ENCODE measurements at places on chromosomes 2 and 18.

- DNase-seq, result no peak
These were observed 418.7 kb upstream of the RGPD4 start for GRCh38 chr2:107407974-107408373.

DNA sequence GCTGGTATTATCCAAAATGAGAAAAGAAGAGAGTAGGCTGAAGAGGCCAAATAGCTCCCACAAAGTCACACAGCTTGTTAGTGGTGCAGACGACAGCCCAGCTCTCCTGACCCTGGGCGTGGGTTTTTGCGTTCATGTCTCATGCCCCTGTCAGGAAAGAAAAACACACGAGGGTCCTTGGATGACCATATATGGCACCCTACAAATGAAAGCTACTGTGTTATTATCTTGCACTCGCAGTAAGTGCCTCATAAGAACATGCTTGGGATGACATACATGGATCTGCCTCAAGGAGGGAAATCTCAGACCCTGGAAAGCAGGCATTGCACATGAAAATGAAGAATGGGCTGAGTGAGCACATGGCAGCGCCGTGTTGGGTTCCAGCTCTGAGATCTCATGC lies 89.7 kb downstream of the SEMA4F start:
- no peak for DNase-seq

- no peak for DNase-seq
These were observed 83.0 kb downstream of the UBR3 start for GRCh38 chr2:169910109-169910799.

DNA sequence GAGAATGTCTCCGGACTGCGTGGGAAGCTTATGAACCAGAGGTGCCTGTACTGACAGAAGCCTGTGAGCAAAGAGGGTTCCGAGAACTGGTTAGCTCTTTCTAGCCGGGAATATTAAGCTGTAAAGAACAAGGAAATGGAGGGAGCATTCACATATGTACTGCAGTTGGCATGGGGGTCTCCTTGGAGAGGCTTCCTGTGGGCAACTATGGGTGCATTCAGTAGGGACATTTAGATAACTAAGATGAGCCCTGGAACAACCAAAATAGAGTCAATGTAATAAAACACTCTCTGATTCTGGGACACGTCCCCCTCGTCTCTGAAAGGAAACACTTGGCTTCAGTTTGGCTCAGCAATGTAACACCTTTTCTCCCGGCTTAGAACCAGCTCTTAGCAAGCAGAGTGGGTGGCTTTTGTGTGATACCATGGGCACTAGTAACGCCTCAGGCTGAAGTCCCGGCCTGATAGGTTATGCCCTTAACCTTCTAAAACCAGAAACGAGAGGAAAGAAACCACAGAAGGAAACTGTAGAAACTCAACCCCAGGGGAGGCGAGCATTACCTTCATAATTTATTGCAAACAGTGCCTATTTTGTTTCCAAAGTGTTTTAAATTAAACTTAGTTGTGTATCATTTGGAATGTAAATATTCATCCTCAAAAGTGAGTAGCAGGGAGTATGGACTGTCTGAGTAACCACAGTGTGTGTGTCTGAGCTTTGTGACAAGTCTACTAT lies 48.8 kb upstream of the LPIN2 start:
- no peak for DNase-seq

DNA sequence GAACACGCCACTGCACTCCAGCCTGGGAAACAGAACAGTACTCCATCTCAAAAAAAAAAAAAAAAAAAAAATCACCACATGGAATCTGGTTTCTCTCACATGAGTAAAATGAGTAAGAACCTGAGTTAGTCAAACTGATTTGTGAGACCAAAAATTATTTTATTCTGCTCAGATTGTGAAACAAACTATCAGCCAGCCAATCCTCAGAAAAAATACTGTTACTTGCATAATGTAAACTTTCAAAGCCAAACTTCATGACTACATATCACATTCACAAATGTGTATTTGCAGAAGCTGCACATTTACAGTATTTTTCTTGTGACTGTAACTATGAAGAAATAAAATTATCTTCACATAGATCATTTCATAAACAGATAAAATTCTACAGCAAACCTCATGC lies 23.2 kb downstream of the SUMO1 start:
- no peak for DNase-seq

GRCh38 chr2:240247868-240248720 lies 107.6 kb upstream of the OTOS start:
- DNase-seq, result no peak

DNA sequence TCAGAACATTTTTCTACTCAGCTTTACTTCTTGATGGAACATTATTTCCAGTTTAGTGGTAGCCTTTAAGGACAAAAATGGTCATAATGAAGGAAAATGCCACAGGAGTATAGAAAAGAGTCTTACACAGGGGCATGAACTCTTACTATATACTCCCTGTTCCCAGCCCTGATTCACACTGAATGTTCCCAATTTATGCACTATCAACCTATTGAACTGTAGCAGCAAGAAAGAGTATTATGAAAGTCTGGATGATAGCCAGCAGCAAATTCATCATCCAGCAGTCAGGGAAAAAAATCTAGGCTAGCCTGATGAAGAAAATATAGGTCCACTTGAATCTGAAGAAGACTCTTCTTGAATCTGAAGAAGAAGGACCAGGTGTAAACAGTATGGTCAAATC lies 1170.3 kb upstream of the CHAC2 start:
- no peak for DNase-seq

DNA sequence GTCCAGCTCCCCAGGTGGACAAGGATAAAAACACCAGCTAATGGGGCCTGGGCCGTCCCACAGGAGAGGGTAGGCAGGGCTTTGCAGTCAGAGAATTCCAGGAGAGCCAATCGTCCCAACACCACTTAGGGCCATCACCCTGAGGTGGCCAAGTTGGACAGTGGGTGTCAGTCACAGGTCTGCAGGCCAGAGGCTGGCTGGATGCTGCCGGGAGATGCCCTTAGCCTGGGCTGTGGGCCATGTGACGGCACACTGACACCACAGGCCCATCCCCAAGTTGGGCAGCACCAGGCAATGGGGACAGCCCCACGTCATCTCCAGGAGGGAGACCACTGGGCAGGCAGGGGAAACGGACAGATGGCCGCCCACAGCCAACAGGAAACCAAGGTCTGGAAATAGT lies 53.9 kb downstream of the KIF1A start:
- DNase-seq, result no peak

DNA sequence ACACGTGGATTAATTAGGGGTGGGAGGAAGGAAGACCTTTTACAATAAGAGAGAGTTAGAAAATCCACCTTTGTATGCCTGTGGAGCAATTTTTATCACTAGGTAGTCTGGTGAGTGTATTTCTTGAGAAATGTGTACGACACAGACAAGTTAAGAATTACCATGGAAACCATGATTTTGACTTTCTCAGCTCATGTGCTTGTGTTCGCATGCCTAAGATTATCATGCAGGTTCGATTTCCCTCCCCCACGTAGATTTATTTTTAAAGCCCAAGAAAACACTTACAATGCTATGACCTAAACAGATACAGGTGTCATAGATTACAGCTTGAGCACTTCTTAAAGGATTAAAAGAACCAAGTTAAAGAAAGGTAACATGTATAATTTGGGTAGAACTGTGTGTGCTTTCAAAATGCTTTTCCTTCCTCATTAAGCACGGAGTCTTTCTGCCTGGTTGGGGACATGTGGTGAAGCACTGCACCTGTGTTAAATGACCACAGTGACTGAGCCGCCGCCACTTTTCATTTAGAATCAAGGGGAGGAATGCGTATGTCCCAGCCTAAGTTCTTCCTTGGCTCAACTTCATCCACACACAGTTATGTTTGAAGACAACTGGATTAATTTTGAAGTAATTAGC lies 16.6 kb downstream of the SERTAD2 start:
- DNase-seq, result no peak

DNA sequence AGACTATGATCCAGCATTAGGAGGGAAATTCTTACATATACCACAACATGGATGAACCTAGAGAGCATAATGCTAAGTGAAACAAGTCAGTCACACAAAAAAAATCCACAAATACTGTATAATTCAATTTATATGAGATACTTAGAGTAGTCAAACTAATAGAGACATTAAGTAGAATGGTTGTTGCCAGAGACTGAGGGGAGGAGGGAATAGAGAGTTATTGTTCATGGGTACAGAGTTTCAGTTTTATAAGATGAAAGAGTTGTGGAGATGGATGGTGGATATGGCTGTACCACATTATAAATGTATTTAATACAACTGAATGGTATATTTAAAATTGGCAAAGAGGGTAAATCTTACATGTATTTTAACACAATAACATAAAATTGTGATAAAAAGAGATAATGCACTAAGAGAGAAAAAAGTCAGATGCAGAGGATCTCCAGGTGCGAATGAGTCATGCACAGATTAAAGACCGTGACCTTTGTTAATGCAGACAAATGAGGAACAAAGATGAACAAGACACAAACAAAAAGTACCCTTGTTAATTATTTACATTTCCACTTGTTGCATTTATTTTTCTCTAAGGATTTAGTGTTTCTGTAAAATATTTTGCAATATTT lies 541.7 kb upstream of the MEX3C start:
- DNase-seq, result peak; percentile 48

DNA sequence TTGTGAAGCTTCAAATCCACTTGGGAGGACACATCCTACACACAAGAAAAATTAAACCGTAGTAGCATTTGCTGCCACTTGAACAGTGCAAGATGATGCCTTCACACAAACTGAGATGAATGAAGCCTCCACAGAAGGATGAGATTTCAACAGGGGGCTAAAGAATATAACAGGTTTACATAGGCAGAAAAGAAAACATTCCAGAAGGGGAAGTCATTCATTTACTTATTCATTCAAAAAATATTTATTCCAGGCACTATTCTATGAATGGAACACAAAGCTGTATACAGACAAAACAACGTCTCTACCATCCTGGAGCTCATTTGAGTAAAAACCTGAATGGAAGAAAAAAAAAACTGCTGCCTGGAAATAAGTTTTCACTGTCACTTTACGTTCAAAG lies 170.5 kb downstream of the CDH20 start:
- no peak for DNase-seq

- no peak for DNase-seq
These were observed 137.6 kb upstream of the ALPP start for GRCh38 chr2:232240906-232241305.

Data from GM06990 (cell line).